ENCODE measurements at places on chromosomes 4 and X.

DNA sequence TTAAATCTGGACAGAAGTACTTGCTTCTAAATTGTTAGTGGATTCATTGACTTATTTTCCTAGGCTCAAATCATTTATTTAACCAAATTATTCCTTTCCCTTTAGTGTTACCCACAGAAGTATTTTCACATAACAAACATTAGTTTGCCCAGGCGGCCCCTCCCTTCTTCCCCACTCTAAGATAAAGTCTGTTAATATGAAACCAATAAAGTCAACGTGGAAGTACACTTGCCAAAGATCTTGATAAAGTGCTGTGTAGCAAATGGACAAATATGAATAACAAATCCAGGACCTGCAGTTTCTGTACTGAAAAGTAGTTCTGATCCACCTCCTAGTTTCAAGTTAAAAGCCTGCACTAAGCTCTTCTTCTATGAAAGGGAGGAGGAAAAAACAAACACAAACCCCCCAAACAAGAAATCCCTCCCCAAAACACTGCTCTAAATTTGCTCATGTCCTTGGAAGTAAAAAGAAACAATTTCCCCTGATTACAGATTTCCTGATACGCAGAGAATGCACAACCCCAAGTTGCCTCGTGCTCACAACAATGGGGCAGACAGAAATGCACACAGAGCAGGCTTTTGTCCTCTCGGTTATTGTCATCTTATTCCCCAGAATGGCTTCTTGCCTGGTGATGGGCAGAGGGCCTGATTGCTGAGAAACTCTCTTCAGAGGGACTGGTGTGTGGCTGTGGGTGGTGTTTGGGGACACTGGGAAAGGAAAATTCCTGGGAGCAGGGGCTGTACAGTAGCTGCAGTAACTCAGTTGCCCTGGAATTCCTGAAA lies 23.2 kb downstream of the TMSB4X start:
- DNase-seq = no peak

- DNase-seq = no peak
Measured at GRCh38 chr4:86582410-86582809, 11.7 kb upstream of the PTPN13 start.

DNA sequence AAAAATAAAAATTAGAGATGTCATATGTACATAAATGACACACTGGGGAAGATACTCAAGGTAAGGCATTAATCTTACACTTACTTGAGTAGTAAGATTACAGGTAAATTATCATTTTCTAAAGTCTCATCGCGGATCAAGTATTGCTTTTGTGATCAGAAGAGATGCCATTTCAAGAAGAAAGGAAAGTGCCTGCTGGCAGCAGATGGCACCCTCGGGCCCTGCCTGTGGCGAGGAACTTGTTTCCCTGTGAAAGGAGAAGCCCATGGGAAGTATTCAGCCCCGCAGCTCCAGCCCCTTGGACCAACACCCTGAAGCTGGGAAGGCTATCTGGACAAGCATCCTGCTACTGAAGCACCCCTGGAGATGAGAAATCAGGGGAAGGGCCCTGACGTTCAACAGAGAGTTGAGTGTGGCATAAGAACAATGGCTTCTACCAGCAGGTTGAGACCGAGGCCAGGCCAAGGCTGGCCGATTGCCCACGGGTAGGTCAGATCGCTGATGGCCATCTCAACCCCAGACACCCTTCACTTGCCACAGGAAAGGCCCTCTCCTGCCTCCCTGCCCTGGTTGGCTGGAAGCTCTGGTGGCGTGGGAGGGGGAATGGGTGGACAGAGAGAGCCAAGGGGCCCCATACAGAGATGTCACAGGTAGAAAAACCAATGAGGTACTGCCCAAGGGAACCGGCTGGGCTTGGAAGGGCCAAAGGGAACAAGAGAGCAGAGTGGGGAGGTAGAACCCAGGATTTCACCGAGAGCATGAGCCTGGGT lies 18.8 kb upstream of the MXD4 start:
- no peak for DNase-seq

GRCh38 chr4:133156096-133156495 lies 7.0 kb downstream of the PCDH10 start:
- DNase-seq = no peak
